RPMI7951 (cell line): ENCODE measurements at places on chromosomes 2 and 18. TPM values are rescaled to one million over a fixed set of nuclear protein-coding genes. Genes with fewer than 3 reads are reported as not detected.
A peak's percentile ranks its signal among the peaks of the same experiment; 100 is the strongest.

GRCh38 chr18:21053127-21053526 lies 58.5 kb downstream of the ROCK1 start:
- no peak for DNase-seq

Gene ADCYAP1
- 0.10 TPM in 1 of 2 replicates, not detected in the other for total RNA-seq

Gene BMP10
- total RNA-seq, result not detected in 2 replicates

- no peak for DNase-seq
Measured at GRCh38 chr18:32383050-32383819, 87.4 kb downstream of the GAREM1 start.

DNA sequence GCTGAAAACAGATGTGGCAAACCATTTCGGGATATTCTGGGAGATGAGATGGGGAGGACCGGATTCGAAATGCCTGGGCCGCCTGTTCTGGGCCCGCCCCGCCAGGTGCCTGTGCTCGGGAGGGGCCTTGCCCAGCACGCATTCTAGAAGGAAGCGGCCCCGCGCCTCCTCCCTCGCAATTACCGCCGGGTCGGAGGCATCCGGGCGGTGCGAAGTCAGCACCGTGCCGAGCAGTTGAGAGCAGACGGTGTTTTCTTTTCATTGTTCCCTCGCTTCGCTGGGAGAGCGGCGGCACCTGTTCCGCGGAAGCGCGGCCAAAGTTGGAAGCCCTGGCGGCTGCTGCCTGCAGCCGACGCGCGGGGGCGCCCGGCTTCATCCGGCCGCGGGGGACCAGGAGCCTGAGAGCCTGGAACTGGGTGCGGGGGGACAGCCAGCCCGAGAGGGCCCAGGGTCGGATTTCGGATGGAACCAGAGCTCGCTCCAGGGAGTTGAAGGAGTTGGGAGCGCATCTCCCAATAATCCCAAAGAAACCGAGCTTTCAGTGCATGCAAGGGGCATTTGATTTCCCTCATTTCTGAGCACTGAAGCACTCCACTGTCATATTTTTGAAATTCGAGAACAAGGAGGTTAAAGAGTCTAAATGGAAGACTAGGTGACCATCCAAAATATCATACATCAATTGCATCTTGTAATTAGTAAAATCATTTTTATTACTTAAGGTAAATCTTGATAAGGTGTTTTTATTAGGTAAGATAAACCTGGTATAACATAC lies 241.8 kb upstream of the RAB12 start:
- DNase-seq, result no peak

DNA sequence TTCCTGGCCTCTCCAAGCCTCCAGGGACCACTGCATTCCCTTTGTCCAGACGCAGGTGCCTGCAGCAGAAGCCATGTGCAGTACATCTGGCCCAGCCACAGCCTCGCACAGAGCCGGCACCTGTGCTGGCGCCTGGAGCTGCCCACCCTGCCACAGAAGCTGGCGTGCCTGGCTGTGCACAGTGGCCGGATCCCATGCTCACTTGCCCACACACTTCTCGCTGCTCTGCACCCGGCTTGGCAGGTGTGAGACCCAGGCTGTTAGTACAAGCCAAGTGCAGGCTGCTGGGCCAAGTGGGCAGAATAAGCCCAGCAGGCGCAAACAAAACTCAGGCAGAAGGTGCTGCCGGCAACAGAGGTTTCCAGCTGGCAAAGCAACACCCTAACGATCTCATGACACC lies 124.5 kb upstream of the CCDC150 start:
- no peak for DNase-seq

DNA sequence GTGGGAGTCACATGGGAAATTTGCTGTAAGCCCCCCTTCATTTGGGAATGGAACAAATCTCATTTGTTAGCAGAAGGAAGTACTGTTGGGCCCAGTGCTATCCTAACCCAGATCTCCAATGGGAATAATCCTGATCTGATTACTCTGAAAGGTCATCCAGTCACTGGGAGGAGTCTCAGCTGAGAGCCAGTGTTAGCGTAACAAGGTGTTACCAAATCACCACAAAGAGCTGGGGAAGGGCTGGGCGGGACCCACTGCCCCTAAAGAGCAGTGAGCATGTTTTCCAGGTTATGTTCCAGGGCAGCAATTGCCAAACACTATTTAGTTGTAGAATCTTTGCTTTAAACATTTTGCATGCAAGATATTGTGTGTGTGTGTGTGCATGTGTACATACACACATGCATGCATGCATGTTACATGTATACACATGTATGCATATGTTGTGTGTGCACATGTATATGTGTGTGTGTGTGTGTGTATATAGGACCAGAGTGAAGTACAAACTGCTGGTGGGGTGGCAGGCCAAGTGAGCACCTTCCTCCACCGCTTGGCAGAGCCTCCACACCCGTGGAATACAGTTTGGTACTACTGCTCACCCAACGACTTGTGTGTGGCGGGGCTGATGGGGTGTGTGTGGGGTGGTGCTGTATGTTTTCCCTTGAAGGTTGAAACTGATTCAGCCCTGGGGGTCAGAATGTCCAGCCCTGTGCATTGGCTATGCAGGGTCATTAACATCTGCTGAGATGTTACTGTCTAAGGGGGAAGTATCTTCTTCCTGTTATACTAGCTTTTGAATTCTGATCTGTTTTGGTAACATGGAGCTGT lies 15.2 kb downstream of the INPP5D start:
- DNase-seq, result no peak

- no peak for DNase-seq
Measured at GRCh38 chr2:174224665-174225288, 23.6 kb downstream of the OLA1 start.

DNA sequence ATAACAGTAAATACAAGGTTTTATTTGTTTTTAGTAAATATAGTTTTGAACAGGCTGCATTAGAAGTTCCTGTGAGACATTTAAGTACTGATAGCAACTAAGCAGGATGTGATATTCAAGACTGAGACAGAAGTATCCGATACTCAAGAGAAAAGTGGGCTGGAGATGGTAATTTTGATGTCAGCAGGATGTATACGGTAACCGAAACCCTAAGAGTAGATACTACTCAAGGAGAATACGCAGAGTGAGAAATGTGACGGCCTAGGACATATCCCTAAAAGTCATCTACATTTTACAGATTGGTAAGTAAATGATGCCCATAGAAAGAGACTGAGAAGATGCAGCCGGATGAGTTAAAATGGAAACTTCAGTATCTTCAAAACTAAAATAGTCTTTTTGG lies 115.4 kb downstream of the GORASP2 start:
- no peak for DNase-seq

DNA sequence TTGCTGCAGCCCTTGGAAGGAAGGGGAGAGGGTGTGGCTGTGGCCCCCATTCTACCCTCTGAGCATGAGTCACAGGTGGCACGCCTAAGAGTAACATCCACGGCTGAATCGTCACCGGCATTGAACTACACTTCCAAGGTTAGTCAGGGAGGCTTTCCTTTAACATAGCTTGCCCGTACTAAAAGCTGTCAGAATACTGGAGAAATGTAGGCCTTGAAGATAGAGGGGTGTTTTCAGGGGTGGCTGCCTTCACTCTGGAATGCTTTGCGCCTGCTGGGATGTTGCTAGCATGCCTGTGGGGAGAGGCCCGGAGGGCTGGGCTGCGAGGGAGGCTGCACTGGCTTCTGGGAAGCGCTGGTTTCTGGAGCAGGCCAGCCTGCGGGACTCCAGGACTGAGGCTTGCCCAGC lies 333.7 kb downstream of the AGAP1 start:
- no peak for DNase-seq

- DNase-seq, result peak; percentile 30
Measured at GRCh38 chr2:9220201-9220600, 13.6 kb downstream of the ASAP2 start.

- no peak for DNase-seq
Measured at GRCh38 chr18:44834867-44835469, 154.3 kb downstream of the SETBP1 start.

Gene ST3GAL5
- total RNA-seq, result 83.2 and 98.5 TPM in 2 replicates

- DNase-seq, result no peak
Measured at GRCh38 chr2:179551539-179552045, 287.0 kb upstream of the SESTD1 start.

Gene SIX3
- not detected in 2 replicates for total RNA-seq

DNA sequence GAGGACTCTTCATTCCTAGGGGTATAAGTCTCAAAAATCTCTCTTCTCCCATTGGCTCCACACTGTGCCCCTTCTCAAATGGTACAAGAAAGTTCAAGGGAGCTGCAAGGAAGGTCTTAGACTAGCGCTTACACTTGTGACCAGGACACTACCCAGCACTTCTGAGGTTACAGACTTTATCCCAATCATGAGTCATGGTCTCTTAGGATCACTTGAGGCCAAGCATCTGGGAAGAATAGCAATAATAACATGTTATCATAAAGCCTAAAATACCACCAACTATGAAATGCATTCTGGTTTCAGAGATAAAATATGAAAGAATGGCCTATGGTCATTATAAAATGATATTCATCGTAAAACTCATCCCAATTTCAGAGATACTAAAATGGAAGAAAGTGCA lies 309.9 kb upstream of the PKDCC start:
- peak; percentile 7 for DNase-seq

- peak; percentile 96 for DNase-seq
Measured at GRCh38 chr18:8424917-8425725, 184.1 kb upstream of the RAB12 start.

Gene ZSCAN30
- 6.6 and 10.6 TPM in 2 replicates for total RNA-seq

Gene TDRD15
- total RNA-seq, result not detected in 2 replicates
